ENCODE measurements at places on chromosomes 4 and X.

DNA sequence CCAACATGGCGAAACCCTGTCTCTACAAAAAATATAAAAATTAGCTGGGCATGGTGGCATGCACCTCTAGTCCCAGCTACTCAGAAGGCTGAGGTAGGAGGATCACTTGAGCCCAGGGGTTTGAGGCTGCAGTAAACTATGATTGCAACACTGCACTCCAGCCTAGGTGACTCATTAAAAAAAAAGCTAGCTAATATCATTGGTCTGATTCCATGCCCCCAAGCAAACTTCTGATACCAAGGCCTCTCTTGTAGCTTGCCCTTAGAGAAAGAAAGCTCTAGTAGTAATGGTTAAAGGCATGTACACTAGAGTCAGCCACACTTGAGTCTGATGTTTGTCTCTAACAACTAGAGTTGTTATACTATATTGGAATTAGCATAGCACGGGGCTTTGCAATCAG, 32.6 kb upstream of the PHF8 start:
- no peak for DNase-seq

DNA sequence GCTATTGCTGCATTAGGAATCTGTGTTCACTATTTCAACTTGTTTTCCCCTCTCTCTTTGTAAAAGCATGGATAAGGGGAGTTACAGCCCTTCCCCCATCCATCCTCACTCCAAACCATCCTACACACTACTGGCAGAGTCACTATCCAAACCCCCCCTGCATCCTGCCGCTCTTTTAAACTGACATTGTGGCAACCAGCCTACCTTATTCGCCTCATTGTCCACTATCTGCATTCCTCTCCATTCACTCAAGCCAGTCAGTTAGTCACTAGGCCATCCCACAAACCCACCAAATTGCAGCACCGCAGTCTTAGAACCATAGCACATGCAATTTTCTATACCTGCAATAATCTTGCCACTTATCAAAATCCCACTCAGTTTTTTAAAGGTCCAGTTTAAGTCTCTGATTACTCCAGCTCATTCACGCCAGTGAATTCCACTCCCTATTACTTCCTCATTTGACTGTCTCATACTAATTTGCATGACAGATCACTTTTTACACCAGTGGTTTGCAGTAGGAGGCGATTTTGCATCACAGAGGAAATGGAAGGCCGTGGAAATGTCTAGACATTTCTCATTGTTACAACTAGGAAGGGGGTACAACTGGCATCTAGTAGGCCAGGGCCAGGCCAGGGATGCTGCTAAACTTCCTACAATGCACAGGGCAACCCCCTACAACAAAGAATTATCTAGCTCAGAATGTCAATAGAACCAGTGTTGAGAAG, 181.8 kb downstream of the HS6ST2 start:
- DNase-seq: no peak

- DNase-seq: no peak
Measured at GRCh38 chr4:109303140-109303496, 660 bp upstream of the COL25A1 start.

- DNase-seq: no peak
Measured at GRCh38 chrX:48083212-48083611, 11.8 kb upstream of the ZNF630 start.

DNA sequence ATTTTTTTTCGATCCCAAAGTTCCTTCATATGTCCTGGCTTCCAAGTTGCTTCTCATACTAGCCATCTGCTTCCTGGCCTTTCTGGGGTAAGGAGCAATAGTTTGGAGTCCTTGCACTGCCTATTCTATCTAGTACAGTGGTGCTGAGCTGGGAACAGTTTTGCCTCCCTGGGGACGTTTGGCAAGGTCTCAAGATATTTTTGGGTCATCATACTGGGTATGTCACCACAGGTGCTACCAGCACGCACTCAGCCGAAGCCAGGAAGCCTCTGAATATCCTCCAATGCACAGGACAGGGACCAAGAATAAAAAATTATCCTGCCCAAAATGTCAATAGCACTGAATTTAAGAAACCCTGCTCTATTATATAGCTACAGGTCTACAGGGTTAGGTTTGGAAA, 35.4 kb upstream of the TMSB15B start:
- DNase-seq: no peak

DNA sequence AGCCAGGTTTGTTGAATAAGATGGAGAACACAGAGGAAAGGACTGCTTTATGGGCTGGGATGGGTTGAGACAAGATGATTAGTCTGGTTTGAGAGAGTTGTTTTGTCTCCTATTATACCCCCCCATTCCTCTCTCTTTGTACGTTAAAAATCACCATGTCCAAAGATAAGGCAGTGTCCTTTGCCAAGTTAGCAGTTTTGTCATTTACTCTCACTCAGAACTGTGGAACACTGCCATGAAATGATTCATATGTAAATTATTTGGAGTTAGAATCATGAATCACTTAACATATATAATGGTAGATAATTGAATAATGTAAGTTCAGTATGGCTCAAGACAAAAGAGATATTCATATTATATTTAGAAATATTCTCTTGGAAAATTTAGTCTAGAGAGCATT, 151.3 kb downstream of the DCLK2 start:
- no peak for DNase-seq

DNA sequence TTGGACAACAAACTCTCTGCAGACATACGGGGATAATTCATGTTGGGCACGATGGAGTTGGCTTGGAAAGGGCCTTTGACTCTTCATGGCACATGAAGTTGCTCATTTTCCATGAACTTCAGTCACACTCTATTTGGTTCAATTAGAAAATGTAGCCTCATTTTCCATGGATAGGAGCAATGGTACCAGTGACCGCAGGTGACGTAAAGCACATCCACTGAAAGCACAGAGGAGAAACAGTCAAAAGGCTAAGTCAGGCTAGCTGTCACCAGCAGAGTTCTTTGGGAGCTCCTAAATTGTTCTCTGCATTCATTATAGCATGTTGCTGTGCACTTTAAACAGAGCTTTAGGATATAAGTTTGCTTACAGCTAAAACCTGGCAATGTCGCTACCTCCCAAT, 39.9 kb upstream of the MAP3K15 start:
- no peak for DNase-seq

- DNase-seq: no peak
Measured at GRCh38 chr4:73650250-73650649, 30.0 kb upstream of the RASSF6 start.

DNA sequence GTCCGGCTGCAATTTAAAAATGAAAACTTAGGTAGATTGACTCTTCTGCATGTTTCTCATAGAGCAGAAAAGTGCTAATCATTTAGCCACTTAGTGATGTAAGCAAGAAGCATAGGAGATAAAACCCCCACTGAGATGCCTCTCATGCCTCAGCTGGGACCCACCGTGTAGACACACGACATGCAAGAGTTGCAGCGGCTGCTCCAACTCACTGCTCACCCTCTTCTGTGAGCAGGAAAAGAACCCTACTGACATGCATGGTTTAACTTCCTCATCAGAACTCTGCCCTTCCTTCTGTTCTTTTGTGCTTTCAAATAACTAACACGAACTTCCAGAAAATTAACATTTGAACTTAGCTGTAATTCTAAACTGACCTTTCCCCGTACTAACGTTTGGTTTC, 41.0 kb downstream of the MAP7D3 start:
- no peak for DNase-seq

DNA sequence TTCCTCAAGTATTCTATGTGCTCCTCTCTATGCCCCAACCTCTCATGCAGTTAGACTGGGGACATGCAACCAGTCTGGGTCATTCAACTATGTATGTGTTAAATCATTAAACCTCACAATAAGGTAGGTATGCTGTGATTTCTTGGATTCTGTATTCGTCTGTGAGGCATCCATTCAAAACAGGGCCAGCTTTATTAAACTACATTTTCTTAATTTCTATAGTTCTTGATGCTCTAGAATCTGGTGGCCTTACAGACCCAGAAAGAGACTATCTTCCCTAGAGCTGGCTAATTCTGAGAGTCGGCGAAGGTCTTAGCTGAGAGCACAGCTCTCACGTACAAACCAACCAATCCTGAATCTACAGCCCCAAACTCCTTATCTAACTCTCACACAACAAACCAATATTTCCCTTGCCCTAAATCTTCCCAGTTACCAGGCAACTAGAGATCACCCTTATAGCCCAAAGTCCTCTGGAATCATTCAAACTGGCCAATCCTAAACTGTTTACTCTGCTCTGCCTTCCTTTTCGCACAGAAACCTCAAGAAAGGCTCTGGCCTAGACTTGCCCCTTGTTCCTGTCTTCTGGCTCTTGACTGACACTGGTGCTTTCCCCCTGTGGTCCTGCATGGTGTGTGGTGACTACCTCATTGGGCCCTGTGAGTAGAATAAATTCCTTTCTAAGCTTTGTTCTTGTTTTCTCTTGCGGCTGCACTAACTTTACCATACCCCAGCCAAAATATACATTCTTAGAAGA, 203.5 kb upstream of the TET2 start:
- no peak for DNase-seq

DNA sequence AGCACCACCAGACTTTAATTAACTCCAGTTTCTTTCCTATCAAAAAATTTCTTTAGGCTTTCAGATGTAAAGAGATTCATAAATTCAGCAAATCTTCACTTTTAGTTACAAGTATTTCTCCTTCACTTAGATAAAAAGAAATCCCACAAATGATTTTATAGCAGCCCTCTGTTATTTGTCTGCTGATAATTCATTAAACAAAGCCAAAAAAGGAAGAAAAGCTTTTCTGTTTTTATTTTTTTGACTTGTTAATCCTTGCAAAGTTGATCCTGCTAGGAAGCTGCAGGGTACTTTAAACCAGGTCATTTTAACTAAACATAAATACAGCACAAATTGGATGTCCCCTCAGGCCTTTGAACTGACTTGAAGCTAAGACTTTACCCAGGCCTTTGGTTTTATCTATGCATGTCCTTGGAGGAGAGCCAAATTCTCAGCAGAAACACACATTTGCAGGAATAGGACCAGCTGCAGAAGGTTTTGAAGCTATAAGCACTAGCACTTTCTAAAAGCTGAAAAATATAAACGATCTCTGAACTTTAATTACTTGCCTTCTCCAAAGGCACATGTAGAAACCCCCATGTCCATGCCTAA, 57.5 kb downstream of the PCDH18 start:
- DNase-seq: no peak

DNA sequence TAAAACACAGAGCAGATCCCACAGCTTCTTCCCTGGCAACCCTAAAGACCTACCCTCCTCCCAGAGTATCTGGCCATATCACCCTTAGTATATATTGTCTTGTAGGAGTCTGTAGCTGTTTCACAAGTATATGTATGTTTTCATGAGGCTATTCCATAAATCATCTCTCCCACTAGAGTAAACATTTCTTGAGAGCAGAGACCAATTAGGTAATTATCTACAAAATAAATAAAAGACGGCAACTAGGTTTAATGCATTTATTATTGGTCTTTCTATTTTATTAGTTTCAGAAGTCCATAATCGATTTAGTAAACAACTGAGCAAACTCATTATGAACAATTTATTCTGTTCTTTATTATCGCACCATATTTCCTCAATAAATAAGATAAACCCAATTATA, 7.0 kb downstream of the ACOT9 start:
- no peak for DNase-seq

- DNase-seq: no peak
Measured at GRCh38 chrX:72492499-72492898, 80.1 kb downstream of the HDAC8 start.

GRCh38 chr4:21952549-21952948, 4.0 kb upstream of the KCNIP4 start:
- DNase-seq: no peak

DNA sequence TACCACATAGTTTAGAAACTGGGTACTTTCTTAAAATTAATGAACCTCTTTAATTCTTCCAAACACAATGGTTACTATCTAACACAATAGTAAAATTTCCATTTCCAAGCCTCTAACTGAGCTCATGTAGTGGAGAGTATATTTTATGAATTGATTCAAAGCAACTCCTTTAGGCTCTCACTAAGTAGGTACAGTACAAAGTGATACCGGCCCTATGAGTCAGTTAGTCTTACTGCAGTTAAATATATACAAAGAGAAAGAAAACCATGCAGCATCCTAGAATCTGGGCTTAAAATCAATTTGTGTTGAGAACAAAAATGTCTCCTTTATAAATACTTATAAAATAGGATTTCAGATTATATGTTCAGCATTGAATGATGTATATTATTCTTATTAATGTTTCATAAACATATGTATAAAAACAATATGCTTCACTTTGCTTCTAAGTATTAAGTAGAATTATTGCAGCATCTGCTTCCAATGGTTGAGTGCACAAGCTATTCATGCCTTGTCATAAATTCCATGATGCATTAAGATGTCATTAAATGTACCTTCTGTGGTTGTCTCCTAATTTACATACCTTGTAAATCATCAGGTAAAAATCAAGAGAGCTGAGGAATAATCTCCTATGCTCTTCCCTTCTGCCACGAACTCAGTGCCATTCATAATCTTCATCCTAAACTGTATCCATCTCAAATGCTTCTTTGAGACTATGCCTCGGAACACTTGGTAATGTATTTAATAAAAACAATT, 1037.8 kb downstream of the STPG2 start:
- no peak for DNase-seq

- DNase-seq: no peak
Measured at GRCh38 chr4:121599049-121599448, 97.7 kb downstream of the ANXA5 start.

DNA sequence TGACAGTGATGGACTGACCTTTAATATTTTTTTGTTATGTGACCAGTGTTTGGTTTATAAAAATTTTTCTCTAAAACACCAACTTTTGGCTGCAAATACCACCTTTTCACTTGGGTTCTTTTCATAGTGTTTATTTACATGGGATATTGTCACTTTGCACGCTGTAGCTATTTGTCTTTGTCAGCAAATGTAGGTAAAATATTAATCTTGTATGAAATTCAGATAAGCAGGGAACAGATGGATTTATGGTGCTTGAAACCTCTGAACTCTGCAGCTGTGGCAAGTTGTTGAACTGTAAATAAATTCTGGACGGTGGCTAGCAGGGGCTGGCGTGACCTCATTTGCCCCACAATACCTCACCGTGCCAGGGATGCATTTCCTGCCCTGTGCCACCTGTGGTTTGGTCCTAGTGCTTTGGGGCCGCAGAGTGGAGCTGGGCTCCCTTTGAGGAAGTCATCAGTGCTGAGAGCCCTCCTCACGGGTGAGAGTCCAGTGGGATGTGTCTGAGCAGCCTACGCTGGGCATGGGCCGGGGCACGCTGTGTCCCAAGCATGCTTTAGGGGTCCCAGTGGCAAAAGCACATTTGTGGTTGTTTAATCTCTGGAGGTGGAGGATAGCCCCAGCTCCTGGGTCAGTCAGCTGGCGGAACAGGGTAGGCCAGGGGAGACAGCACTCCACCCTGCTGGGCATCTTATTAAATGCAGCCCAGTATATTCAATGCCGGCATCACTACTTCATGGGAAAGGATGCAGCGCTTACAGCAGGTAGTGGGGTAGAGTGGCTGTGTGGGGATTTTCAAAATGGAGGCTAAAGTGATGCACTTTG, 108.6 kb downstream of the TBL1X start:
- no peak for DNase-seq

- no peak for DNase-seq
Measured at GRCh38 chrX:17009856-17010625, 63.6 kb downstream of the REPS2 start.

All from activated CD8-positive, alpha-beta memory T cell treated with anti-CD3 and anti-CD28 coated beads for 1 hour (primary cell).